ENCODE measurements at places on chromosomes 12 and 14.

GRCh38 chr12:131487388-131488124 is 223.3 kb upstream of the SFSWAP start:
- no peak for DNase-seq

GRCh38 chr12:76519538-76519937 is 40.0 kb downstream of the OSBPL8 start:
- peak; percentile 33 for DNase-seq

- DNase-seq, result no peak
Measured at GRCh38 chr12:115452751-115453281, 768.8 kb upstream of the TBX3 start.

- DNase-seq, result no peak
Measured at GRCh38 chr14:105015242-105015641, 5.6 kb downstream of the CDCA4 start.

DNA sequence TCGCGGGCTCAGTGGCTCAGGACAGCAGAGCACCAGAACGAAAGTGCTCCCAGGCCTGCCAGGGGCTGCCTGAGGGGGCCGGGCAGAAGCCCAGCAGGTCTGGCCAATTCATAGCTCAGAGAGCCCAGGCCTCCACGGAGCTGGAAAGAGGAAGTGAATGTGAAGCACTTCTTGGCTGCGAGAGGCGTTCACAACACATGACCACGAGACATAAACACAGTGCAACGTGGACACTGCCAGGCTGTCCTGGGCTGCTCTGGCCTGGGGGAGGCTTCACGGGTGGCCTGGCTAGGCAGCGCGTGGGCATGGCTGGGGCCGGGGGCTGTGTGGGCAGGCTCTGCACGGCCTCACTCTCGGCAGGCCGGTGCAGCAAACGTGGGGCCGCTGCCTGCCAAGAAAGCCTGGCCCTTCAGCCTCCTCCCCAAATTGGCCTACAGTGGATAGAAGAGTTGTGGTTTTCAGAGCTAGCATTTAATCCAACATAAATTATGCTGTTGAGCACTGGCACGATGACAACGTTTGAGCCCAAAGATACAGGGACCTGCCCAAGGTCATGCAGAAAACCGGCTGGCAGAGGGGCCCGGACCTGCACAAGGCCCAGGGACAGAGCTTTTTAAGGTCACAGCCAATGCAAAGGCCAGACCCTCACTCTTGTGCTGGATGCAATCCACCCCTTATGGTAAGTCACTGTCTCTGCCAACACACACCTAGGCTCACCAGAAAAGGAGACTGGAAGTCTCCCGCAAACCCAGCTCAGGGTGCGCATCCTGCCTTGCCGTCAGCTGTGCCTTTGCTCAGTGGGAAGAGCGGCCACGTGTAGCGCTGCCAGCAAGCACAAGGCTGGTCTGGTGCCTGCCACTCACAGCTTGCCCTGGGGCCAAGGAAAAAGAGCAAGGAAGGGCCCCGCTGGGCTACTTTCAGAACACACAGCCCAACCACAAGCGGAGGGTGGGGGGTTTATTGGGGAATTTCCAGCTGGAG is 8.6 kb downstream of the SLC25A29 start:
- peak; percentile 47 for DNase-seq

GRCh38 chr12:57435293-57435692 is 709 bp downstream of the INHBC start:
- no peak for DNase-seq

GRCh38 chr12:78672033-78672432 is 192.5 kb upstream of the SYT1 start:
- DNase-seq, result no peak

- DNase-seq, result peak; percentile 12
Measured at GRCh38 chr12:79927772-79928474, 7.0 kb downstream of the PPP1R12A start.

GRCh38 chr12:130162267-130162666 is at the start of gene FZD10:
TSS of gene FZD10 (plus strand) at chr12:130162464. CDS start at chr12:130162943, 479 bp downstream.
- no peak for DNase-seq

- no peak for DNase-seq
Measured at GRCh38 chr12:66808606-66809005, 129.7 kb upstream of the GRIP1 start.

- DNase-seq, result peak; percentile 61
Measured at GRCh38 chr14:37145395-37145794, 27.0 kb downstream of the SLC25A21 start.

DNA sequence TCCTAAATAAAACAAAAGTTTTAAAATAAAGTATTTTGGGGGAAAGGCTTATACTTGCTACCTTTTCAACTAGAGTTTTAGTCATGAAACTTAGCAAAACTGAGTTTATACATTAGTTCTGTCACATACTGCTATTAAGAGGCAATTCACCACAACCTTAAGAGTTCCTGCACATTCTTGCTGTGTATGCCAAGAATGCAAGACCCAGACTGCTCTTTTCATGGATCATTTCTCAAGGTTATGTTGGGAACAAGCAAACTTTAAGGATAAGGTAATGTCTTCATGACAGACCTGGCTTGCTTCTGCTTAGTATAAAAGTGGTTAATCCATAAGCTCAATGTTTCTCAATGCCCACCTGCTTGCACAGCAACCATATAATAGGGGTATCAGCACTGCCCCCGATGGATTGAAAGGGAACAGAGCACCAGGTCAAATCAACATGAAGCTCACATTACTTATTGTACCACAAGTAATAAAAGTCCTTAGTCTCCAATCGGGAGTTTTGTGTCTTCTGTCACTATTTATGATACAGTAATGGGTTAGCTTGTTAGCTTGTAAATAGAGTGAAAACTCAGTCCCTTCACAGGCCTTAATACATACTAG is 67.6 kb downstream of the KIF21A start:
- peak; percentile 14 for DNase-seq

DNA sequence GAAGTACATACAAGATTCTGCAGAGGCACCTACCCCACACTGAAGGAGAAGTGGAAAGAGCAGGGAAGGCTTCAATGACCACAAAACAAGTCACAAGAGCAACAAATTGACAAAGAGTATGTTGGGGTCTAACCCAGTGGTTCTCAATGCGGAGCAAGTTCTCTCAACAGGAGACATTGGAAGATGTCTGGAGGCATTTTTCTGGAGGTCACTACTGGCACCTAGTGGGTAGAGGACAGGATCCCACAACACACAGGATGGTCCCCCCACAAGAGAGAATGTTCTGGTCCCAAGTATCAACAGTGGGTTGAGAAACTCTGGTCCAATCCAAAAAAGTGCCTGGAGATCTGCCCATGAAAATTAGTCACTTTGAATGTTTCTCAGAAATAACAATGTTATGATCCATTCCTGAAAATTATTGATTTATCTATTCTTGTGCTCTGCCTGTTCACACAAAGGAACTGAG is 3.4 kb downstream of the SSH1 start:
- DNase-seq, result peak; percentile 97

- peak; percentile 10 for DNase-seq
Measured at GRCh38 chr12:66438601-66439000, 136.3 kb downstream of the HELB start.

DNA sequence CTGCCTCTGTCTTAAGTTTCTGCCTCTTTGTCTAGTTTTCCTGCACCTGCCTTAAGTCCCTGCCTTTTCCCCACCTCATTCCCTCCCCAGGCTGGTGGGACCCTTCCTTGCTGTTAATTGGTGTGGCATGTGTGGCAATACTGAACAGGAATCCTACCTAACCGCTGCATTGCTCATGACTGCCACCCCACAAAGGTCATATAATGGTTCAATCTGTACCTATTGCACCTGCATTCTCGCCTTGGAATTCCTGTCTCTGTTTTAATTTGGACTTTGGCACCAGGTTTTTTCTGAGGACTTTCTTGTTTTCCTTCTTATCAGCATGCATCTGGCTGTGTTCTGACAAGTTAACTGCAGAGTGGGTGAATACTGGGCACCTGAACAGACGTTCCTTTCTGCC is 966.2 kb upstream of the TMEM132C start:
- DNase-seq, result no peak

GRCh38 chr14:89000007-89000942 is 175.8 kb downstream of the TTC8 start:
- peak; percentile 95 for DNase-seq

GRCh38 chr12:48716168-48716492 is 377 bp downstream of the CCNT1 start:
- no peak for DNase-seq

DNA sequence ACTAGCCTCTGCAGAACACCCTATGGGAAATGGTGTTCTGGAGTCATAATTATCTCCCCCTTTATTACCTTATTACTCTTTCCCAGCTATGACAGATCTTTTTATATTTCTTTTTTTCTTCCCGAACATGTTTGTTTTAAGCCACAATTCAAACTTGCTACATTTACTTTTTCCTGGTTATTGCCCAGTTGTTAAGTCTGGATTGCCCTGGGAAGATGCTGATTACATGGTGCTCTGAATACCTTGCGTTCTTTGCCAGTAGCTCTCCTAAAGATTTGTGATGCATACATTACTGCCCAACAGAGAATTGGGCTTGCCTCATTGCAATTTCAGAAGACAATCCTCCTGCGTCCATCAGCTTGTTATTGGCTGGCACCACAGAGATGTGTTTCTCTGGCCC is 118.3 kb upstream of the FGD4 start:
- DNase-seq, result no peak

DNA sequence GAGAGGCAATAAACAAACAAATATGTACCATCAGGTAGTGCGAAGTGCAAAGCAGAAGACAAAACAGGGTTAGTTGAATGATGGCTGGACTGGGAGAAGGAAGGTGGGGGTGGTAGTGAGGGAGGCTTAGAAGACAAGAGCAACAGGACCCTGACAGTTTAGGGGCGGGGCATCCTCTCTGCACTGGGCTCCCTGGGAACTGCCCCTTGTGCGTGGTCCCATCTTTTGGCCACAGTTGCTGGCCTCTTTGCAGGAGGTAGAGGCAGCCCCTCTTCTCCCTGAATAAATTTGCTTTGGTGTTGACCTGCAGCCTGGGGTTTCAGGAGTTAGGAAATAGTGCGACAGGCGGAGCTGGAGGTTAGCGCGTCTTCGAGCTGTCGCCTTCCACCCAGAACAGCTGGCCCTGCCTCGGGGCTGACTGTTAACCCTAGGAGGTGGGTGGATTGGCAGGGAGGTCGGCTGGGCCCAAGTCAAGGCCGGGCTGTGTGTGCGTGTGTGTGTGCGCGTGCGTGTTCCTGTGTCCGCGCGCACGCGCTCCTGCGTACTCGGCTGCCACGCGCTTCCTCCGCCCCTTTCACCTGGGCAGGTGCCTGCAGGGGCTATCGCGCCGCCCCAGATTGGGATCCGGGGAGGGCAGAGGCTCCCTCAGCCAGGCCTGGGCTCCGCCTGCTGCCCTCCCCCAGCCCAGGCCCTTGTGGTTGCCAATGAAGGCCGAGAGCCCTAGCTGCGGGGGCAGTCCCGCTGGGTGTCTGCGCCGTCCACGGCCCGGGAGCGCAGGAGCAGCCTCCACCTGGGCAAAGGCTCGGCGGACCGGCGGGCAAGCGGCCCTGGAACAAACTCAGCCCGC is 180.8 kb downstream of the ADCK1 start:
- no peak for DNase-seq

GRCh38 chr12:122067966-122068365 is 10.6 kb upstream of the MLXIP start:
- DNase-seq, result peak; percentile 8

- DNase-seq, result no peak
Measured at GRCh38 chr14:75993567-75994041, 8.0 kb downstream of the IFT43 start.

- no peak for DNase-seq
Measured at GRCh38 chr14:75917322-75917945, 64.4 kb downstream of the TGFB3 start.

GRCh38 chr12:58967561-58967960 is 47.3 kb upstream of the LRIG3 start:
- peak; percentile 3 for DNase-seq

- DNase-seq, result peak; percentile 50
Measured at GRCh38 chr12:103865151-103865730, 24.2 kb upstream of the NT5DC3 start.

Measured in ELR (cell line).